Activated CD4-positive, alpha-beta T cell treated with anti-CD3 and anti-CD28 coated beads, Interleukin-10, Interleukin-2, amounts not matched to agents 100 ng/mL and 50 ng/mL, durations not matched to agents 16 hours and 8 hours (primary cell): ENCODE measurements at places on chromosomes 2 and 18.

DNA sequence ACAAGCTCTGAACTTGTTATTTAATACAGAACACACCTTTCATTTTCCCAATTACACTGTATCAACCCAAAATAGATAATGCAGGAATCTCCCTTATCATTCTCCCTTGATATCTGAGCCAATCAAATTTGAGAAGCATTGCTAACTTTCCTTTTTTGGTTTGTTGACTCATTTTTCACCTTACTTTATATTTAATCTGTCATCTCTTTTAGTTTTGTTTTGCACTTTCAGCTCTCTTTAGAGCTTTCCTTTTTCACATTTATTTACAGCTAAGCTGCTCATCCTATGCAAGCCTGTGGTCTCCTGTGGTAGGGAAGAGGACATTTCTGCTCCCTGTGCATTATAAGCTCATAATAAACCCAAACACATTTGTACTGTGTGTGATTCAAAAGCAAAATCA is 50.1 kb downstream of the ITGAV start:
- peak; percentile 52 for DNase-seq

DNA sequence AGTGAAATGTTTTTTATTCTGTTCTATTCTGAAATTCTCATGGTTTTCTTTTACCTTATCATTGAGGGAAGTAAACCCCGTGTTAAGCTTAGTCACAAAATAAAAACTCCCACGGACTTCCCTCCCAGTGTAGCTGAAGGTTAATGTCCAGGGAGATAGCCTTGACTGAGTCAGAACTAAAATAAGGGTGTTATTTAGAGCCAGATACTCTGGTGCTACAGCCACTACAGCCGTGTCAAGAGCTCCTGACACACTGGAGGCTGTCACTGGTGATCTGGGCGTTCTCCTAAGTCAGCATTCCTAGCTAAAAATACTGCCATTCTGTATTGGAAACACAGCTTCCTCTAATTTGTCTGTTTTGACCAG is 82.0 kb upstream of the RANBP2 start:
- DNase-seq = no peak

- no peak for DNase-seq
These were observed 105.4 kb upstream of the LMAN1 start for GRCh38 chr18:59464486-59464885.

DNA sequence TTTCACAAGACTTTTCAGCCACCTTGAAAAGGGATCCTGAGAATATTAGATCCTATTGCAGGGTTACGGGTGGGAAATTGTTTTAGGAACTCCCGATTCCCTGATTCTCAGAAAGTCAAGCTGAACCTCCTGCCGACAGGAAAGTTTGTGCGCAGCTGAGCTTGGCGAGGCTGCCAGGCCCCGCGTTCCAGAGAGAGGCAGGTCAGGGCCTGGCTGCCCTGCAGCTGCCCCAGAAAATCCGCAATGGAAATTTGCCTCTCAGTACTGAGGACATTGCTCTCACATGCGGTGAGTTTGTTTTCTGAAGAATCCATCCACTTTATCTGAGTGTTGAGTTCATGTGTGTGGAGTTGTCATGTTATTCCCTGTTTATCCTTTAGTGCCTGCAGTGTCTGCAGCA is 144.2 kb downstream of the RTP5 start:
- DNase-seq = no peak

DNA sequence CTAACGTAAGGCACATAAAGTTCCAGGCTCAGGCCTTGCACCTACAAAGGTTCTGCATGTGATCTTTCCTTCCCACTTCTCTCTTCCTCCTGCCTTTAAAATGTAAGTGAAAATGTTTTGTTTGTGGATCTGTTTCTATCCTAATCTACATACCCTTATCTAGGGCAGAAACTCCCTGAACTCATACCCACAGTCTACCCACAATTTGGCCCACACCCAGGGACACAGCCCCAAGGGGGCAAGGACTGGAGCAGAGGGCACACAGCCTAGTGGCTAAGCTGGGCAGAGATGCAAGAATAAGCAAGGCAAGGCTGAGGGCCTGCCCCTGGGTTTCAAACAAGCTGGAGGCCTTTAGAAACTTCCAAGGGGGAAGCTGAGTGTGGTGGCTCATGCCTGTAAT is 71.0 kb downstream of the HS1BP3 start:
- DNase-seq = no peak

- no peak for DNase-seq
These were observed 31.6 kb upstream of the GPR155 start for GRCh38 chr2:174518395-174518794.

DNA sequence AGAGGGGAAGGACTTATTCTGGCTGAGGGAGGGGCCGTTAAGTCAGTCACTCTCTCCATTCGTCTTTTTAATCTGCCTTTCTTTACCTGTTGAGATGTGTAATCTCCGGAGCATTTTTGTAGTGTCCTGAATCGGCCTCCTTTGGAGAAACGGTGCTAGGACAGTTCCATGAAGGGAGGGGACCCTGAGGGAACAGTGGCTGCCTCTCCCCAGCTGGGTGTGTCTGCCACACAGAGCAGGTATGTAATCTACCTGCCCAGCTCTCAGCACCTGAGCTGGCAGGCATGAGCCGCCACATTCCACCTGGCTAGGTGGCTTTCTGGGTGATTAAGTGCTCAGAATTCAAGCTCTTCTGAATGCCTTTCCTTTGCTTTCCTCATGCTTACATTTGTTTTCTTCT is 131.2 kb downstream of the WDSUB1 start:
- no peak for DNase-seq

- no peak for DNase-seq
These were observed 175.6 kb downstream of the FMNL2 start for GRCh38 chr2:152510621-152511020.

DNA sequence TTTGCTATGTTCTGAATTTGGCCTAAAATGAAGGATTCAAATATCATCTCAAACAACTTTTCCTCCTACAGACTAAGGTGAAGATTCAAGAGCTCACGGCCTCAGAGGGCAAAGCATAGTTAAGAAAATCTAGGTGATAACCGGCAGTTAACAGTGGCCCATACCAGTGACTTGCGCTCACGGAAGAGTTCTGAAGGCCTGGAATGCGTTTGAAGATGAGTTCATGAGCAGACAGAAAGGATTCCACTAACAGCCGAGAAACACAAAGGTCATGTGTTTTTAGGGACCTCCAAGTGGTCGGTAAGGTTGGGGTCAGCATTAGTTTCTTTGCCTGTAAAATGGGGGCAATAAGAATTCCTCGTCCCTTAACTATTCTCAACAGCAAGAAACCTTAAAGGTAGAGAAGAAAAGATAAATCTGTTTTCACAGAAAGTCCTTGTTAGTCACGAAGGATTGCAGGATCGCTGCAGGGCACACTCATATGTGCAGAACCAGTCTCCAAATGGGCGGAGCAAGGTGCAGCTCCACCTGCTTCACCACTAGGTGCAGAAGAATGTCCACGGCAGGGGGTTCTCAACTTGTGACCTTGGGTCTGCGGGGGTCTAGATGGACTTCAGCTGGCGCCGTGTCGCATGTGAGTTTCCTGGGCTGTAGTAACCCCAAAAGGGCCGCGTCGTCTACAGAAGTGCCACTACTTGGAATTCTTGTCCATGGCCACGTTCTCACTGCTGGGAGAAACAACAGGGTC is 708 bp upstream of the RPIA start:
- peak; percentile 57 for DNase-seq

- no peak for DNase-seq
These were observed 49.0 kb downstream of the PIAS2 start for GRCh38 chr18:46868169-46868921.

GRCh38 chr18:78790960-78791359 is 188.7 kb upstream of the SALL3 start:
- DNase-seq = no peak

DNA sequence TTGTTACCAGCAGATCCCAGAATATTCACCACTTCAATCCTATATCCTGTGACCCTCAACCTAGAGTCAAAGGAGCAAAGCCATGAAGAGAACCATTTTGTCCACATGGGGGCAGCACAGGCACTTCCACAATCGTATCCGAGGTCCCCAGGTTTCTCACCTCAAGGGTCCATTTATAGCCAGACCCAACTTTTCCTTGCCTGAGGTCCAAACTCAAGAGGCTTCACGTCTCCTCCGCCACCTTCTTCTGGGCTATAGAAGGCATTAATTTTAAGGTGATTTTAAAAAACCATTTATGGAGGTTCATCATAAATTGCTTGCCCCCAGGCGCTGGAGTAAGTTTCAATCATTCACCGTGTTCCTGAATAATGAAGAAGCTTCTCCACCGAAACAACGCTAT is 111.6 kb upstream of the NABP1 start:
- peak; percentile 72 for DNase-seq

GRCh38 chr2:105934467-105934866 is 189.8 kb downstream of the NCK2 start:
- DNase-seq = peak; percentile 73

GRCh38 chr2:37837628-37838328 is 87.3 kb upstream of the RMDN2 start:
- DNase-seq = no peak

- no peak for DNase-seq
These were observed 34.5 kb upstream of the SIX3 start for GRCh38 chr2:44906972-44907371.

DNA sequence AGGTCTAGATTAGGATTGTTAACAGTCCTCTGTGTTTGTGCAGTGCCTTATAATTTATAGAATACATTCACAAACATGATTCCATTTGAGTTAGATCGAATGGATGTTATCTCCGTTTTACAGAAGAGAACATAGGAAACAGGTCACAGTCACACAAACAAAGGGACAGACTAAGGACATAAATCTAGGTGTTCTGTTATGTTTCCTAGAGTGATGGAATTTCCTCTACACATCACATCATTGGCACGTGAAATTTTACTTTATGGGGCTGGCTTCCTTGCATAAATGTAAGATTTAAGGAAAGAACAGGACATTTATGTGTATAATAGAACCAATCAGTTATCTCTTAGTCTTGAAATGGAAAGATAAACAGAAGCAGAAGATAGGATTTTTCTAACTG is 6.4 kb downstream of the TRIM54 start:
- DNase-seq = no peak

DNA sequence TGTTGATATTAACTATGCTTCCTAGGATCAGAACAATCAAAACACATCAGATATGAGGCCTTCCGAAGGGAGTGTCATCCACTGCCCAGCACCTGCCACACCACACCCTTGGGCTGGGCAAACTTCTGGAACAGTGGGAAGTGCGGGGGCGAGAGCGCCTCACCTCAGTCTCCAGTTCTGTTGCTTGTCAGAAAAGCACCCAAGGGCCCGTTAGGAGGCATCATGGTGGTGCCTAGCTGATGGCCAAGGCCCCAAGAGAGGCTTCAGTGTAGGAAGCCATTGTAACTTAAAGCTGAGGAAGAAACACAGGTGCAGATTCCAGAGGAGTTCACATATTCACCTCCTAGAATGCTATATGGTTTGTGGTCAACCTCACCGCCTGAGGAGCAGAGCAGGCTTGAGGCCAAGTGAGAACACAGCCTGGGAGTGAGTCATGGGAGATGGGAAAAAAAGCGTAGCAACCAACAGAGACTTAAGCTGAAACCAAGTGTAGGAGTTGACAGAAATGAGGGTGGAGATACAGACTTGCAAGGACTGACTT is 85.1 kb upstream of the ATL2 start:
- peak; percentile 69 for DNase-seq

DNA sequence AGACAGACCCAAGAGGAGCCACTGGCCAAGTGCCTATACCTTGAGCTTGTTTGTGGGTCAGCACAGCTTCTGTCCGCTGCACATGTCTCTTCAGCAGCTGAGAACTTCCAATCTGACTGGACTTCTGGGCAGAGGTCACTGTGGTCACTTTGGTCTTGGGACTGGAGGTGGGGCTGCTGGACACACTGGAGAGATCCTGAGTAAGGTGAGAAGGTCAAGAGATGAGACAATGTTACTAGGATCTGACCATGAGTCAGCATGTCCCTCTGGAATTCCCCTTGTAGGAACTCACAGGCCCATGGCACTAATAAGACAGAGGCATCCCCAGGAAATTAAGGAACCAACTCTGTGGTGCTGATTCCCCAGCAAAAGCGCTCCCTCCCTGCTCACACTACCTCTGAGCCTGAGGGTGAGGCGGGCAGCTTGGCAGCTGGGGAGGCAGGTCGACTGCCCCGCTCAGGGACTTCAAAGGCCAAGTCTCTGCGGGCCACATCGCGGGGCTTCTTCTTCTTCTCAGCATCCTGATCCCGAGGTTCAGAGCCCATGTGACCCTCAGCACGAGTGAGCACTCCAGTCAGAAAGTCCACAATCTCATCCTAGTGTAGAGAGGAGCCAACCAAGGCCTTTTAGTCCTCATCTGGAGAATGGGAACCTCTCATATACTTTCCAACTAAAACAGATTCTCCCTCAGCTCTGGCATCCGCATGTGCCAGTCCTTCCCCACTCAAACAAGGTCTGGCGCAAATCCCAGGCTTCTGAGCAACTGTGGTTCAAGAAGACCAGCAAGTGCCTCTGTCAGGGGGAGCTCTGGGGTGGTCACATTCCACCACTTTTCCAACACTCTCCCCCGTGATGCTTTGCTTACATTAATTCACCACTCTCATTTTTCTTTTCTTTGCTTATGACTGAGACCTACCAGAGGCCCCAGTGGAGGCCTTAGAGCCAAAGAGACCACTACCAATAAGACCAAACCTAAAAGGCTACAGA is 29.4 kb downstream of the KANSL3 start:
- DNase-seq = no peak

GRCh38 chr2:232482301-232483238 is 5.1 kb downstream of the ECEL1 start:
- DNase-seq = no peak

GRCh38 chr18:62279561-62279960 is 45.5 kb upstream of the TNFRSF11A start:
- no peak for DNase-seq

GRCh38 chr2:88018909-88019308 is 2.6 kb upstream of the RNU2-63P start:
- DNase-seq = no peak

GRCh38 chr2:96918754-96919550 is 49.1 kb upstream of the SEMA4C start:
- DNase-seq = no peak

DNA sequence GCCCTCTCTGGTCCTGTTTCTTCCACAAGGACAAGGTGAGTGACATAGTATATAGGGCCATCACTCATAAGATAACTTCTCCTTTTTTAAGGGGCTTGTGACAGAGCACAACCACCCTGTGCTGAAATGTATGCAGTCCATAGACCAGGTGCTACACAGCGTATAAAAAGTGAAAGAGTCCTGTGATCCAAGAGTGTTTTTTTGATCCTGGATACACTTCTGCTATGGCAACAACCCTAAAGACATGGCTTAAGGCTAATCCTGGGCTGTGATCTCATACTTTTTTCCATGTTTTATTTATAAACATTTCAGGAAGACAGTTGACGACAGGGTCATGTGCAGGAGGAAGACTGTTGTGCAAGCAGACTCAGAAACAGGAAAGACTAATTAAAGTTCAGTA is 400.5 kb upstream of the TCF4 start:
- no peak for DNase-seq

DNA sequence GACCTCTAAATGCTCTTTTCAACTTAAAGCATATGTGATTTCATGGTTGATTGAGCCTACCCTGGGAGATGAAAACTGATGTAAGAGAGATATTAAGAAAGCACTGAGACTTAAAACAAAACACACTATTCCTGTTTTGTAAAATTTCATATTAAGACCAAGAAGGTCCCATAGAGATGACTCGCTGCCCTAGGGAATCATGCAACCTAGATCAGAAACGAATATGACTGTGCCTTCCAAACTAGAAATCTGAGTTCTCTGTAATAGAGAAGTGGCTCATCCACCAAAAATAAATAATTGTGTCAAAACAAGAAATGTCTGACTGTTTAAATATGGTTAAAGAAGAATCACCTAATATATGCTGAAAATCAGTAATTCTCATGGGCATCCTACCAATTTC is 776.8 kb upstream of the SOX11 start:
- no peak for DNase-seq
